ENCODE measurements at places on chromosomes 7 and 10.

DNA sequence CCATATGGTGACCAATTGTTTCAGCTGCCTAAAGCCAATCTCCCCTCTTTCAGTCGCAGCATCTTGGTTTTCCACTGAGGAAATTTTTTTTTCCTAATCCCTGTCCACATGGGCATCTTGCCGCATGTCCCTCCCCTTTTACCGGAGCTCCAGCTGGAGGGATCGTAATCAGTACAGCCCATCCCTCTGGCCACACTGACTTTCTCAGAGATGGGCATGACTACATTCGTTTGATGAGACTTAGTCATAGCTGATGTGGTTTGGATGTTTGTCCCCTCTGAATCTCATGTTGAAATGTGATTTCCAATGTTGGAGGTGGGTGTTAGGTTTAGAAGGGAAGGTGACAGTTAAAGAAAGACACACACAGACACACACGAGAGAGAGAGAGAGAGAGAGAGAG lies 186.8 kb upstream of the CXCL12 start:
- peak; percentile 16 for DNase-seq

GRCh38 chr7:571718-572415 lies 52.2 kb upstream of the PDGFA start:
- DNase-seq = no peak

DNA sequence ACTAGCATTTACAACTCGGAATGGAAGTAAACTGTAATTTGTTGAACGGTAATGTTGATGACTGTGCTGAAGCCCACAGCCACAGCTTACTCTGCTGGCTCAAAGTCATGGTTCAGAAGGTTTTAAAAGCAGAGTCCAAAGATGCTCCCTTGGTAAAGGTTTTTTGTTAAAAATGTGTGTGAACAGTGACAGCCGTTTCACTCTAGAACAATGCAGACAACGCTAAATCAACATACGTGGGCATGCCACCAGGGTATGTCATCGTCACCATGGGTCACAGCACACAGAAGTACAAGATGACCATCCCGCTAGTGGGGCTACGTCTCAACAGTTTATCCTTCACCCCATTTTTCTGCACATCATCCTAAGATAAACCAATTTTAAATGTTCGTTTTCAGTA lies 106.5 kb upstream of the LANCL2 start:
- no peak for DNase-seq

- no peak for DNase-seq
Measured at GRCh38 chr10:131777162-131777561, 123.6 kb upstream of the PPP2R2D start.

- DNase-seq = no peak
Measured at GRCh38 chr7:82805527-82805960, 357.1 kb downstream of the PCLO start.

- no peak for DNase-seq
Measured at GRCh38 chr10:34273340-34273739, 541.8 kb downstream of the PARD3 start.

DNA sequence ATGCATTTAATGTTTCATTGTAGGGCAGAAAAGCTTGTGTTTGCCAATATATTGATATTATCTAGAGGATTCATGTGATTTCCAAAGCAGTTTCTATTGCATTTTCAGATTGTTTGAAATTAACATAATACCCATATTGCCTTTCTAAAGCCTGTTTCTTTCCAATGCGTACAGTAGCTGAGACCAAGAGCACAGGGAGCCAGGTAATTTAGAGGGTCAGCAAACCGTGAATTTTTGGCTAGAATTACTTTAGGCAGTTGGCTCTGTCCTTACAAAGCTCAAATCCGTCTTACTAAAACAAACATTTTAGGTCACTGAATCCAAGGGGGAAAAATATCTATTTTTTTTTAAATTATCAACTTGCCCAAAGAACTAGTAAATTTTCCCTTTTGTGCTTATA lies 604.9 kb upstream of the ADARB2 start:
- no peak for DNase-seq

- DNase-seq = no peak
Measured at GRCh38 chr7:157666530-157667040, 329.8 kb downstream of the DNAJB6 start.

All from liver (tissue), 10 donors.